A549 treated with CORT108297 at 1 μM for 4 hours (cell line): ENCODE measurements at places on chromosomes 6 and 20. TPM values are rescaled to one million over a fixed set of nuclear protein-coding genes. Genes with fewer than 3 reads are reported as not detected.

The CRISP3 gene
- total RNA-seq = not detected in 5 replicates

The IMPG1 gene
- not detected in 5 replicates for total RNA-seq

The CCN2 gene
- total RNA-seq = 27.9 to 42.3 TPM (median 37.8 TPM) in 5 replicates

The EYA4 gene
- 9.6 to 11.6 TPM (median 11.4 TPM) in 5 replicates for total RNA-seq

The ENPP5 gene
- total RNA-seq = not detected in 5 replicates

The CEP43 gene
- total RNA-seq = 8.8 to 10.5 TPM (median 9.8 TPM) in 5 replicates

The ACSS1 gene
- 8.8 to 13.2 TPM (median 13.1 TPM) in 5 replicates for total RNA-seq

The FAM83C gene
- total RNA-seq = 0.04 to 0.10 TPM (median 0.06 TPM) in 4 of 5 replicates, not detected in the other

The MYBL2 gene
- 71.5 to 82.4 TPM (median 76.0 TPM) in 5 replicates for total RNA-seq

The RAB32 gene
- 38.8 to 47.5 TPM (median 43.3 TPM) in 5 replicates for total RNA-seq

The PREX1 gene
- 9.8 to 13.8 TPM (median 11.5 TPM) in 5 replicates for total RNA-seq

The MEP1A gene
- not detected in 5 replicates for total RNA-seq

The NKAIN2 gene
- total RNA-seq = not detected in 5 replicates

The ZSCAN23 gene
- not detected in 5 replicates for total RNA-seq

The PKIB gene
- total RNA-seq = 0.50 to 1.2 TPM (median 0.78 TPM) in 5 replicates

The TGM3 gene
- 0.03 TPM in 3 of 5 replicates, not detected in the others for total RNA-seq

The GJA10 gene
- not detected in 5 replicates for total RNA-seq

The ERVFRD-1 gene
- total RNA-seq = not detected in 5 replicates

The PKIG gene
- 33.3 to 39.2 TPM (median 38.9 TPM) in 5 replicates for total RNA-seq

The SIRPD gene
- not detected in 5 replicates for total RNA-seq

The ORC3 gene
- 16.1 to 21.4 TPM (median 17.4 TPM) in 5 replicates for total RNA-seq

The TSBP1 gene
- total RNA-seq = not detected in 5 replicates

The SLPI gene
- total RNA-seq = 8.0 to 15.4 TPM (median 10.5 TPM) in 5 replicates
